ENCODE measurements at places on chromosomes 1 and 21.

DNA sequence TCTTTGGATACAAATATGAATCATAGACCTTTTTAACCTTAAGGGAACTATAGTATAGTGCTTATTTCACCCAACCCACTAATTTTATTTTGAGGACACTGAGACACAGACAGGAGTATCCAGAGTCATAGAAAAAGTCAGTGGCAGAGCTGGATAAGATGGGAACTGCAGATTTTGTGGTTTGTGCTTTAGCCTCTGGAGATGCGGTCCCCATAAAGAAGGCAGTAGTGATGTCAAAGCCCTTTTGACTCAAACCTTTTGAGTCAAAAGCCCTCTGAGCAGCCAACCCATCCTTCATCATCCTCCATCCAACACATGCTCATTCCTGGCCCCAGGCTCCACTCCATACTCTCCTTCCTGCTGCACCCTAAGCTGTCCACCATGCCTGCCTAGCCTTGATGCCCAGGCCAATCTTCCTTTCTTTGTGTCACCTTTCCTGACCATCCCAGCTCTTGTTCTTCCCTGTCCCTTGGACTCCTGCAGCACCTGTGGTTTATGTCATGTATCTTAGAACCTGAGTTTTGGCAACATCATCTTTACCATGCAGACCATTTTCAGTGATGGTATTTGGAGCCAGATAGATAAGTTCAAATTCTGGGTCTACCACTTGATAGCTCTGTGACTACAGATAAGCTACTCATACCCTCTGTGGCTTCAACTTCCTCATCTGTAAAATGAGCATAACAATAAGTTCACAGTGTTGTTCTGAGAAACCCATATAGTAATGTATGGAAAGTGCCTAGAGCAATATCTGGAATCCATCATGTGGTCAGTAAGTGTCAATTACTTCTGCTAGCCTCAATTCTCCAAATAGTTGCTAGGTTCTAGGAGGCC, 20.1 kb downstream of the SLAMF1 start:
- DNase-seq, result no peak

DNA sequence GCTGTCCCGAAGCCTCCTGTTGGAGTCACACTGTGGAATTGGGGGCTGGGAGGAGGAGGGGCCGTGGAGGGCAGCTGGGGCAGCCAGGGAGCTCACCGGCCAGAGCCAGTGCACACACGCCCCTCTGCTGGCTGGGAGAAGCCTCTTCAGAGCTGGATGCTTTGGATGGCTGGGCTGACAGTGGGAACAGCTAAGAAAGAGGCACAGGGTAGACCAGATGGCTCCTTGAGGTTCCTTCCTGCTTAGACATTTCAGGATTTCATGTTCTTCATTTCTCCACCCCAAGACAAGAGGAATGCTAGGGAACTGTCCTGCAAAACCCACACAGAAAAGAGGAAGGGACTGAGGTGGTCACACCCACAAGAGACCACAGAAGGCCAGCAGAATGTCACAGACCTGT, 254.8 kb upstream of the VAMP3 start:
- no peak for DNase-seq

DNA sequence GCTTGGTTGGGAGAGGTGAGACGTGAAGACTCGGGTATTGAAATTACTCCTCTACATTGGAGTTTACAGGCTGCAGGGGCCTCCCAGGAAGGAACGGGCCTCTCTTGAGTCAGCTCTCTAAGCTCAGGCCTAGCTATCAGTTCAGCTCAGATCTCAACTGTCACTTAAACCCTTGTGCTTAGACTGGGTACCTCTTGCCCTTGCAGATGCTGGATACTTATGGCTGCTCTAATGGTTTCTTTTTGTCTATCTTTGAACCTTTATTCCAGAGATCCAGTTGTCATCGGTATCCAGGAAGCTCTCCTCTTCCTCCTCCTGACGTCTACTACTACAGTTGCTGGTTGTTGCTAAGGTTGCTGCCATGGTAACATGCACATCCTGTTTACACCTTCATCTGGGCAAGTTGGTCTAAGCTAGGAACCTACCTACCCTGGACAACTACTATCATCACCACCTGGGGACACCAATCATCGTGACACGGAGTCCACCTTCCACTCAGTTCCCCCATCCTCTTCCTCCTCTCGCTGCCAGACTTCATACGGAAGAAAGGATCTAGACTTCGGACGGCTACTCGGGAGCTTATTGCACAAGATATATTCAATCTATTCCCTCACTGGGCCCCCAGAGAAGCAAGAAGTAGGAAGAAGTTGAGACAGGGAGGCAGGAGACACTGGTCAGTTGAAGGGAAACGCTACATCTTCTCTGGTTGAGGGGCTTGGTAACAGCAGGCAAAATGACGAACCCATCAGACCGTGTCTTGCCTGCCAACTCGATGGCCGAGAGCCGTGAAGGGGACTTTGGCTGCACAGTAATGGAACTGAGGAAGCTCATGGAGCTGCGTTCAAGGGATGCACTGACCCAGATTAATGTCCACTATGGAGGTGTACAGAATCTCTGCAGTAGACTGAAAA, 56.1 kb downstream of the ATP2B4 start:
- DNase-seq, result no peak

DNA sequence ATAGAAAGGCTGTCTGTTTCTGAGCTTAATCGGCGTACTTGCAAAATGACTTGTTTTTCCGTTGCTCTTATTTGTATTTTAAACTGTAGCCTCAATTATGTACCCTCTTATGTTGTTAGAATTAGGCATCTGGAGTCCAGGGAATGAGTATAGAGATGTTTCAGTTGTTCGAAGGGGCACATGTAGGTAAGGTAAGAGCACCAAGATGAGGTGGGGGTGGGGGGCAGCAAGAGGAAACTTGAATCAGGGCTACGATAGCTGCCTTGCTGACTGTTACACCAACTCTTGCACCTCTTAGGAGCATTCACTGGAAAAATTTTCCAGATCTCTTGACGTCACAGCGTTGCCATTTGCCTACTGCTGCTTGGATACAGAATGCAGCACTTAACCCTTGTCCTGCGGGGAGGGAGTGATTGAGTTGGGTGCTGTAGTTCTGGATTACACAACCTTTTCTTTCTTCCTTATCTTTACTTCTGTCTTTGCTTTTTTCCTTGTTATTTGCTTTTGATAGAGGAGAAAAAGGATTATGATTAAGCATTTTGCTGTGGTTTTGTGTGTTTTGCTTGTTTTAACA, 3.2 kb downstream of the ATP1B1 start:
- no peak for DNase-seq

GRCh38 chr1:226784081-226785049, 45.3 kb upstream of the ITPKB start:
- DNase-seq, result no peak

DNA sequence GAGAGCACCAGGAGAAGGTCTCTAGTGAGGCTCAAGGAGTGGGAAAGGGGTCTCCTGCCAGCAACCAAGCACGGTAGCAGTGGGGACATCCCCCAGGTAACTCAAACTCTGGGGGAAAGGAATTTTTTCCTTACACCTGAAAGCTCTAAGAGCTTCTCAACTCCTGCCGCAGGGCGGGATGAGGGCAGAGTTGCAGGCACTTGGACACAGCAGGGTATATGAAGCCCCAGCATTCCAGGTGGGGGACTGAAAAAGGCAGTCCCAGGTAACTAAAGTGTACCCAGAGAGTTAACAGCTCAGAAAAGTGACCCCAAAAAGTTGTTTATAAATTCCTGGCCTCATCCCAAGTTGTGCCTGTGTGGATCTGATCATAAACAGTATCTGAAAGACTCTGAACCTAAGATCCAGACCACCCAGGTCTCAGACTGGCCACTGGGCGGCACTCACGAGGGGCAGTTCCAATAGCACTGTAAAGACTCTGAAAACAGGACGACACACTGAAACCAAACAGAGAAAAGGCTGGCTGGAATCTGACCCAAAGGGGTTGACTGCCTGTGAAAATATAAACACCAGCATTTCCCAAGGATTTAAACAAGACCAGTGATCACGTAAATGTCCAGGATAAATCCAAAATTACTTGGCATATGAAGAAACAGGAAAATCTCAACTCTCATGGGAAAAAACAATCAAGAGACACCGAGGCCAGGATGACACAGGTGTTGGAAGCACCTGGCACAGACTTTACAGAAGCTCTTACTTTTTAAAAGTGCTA, 47.5 kb downstream of the HSF2BP start:
- DNase-seq, result no peak

DNA sequence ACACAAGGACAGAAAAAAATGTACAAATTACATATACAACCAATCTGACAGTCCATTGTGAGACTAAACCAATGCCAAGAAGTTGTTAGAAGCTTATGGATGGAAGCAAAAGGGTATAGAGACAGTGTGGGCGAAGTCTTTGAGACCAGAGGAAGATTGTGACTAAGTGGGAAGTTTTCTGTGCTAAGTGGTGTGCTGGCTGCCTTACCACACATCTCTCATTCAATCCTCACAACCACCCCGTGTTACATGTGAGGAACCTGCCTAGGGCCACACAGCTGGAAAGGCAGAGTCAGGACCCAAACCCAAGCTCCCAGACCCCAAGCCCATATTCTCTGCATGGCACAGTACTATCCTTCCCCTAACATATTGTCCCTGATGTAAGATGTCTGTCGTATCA, 53.5 kb upstream of the DUSP10 start:
- DNase-seq, result no peak

- DNase-seq, result no peak
Observed at GRCh38 chr21:18553786-18554185, 150.2 kb upstream of the TMPRSS15 start.
